ENCODE measurements at places on chromosomes 1 and 21.

DNA sequence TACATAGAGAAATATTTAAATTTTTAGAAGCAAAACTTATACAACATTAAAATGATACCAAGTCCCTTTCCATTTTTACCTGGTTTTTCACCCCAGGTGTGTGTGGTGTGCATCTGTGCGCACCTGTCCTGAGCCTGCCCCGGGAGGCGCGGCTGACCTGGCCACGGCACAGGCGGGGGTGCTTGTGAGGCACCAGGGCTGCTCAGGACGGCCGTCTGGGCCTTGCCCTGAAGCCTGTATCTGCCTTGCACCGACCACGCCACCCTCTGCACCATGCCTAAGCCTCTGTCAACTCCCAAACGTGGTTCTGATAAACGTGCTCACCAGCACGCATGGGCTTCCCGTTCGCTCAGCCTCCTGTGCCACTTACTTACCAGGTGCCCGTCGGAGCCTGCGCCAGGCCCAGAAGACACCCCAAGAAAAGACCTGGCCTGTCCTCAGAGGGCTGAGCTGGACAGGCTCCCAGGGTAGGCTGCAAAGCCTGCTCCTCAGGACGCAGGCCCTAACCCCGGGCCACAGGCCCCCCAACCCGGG, 20.9 kb downstream of the PANK4 start:
- no peak for DNase-seq

DNA sequence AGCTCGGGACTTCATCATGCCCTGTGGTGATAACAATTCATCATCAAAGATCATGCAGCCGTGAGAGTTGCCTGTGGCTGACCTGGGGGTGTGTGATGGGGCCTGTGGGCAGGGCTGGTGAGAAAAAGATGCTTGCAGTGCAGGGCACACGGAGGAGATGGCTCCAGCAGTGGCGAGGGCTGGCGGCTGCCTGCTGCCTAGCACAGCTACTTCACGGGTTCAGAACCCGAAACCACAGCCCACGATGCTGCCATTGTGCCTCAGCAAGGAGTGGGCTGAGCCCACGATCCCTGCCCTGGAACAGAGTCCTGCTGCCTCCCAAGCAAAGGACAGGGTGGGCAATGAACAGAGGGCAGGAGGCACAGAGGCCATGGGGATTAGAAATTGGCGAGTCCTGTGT, 631 bp upstream of the KRTAP10-9 start:
- no peak for DNase-seq

DNA sequence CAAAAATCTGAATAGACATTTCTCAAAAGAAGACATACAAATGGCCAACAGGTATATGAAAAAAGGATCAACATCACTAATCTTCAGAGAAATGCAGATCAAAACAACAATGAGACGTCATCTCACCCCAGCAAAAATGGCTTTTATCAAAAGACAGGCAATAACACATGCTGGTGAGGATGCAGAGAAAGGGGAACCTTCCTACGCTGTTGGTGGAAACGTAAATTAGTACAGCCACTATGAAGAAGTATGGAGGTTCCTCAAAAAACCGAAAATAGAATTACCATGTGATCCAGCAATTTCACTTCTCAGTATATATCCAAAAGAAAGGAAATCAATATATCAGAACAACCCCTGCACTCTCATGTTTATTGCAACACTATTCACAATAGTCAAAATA, 65.1 kb upstream of the ATP1B1 start:
- no peak for DNase-seq

- no peak for DNase-seq
Observed at GRCh38 chr1:54480525-54480848, 67.5 kb upstream of the ACOT11 start.

GRCh38 chr1:41642922-41643821, 158.7 kb upstream of the EDN2 start:
- DNase-seq = no peak

GRCh38 chr21:41142051-41142795, 25.7 kb upstream of the BACE2 start:
- DNase-seq = peak; percentile 20

DNA sequence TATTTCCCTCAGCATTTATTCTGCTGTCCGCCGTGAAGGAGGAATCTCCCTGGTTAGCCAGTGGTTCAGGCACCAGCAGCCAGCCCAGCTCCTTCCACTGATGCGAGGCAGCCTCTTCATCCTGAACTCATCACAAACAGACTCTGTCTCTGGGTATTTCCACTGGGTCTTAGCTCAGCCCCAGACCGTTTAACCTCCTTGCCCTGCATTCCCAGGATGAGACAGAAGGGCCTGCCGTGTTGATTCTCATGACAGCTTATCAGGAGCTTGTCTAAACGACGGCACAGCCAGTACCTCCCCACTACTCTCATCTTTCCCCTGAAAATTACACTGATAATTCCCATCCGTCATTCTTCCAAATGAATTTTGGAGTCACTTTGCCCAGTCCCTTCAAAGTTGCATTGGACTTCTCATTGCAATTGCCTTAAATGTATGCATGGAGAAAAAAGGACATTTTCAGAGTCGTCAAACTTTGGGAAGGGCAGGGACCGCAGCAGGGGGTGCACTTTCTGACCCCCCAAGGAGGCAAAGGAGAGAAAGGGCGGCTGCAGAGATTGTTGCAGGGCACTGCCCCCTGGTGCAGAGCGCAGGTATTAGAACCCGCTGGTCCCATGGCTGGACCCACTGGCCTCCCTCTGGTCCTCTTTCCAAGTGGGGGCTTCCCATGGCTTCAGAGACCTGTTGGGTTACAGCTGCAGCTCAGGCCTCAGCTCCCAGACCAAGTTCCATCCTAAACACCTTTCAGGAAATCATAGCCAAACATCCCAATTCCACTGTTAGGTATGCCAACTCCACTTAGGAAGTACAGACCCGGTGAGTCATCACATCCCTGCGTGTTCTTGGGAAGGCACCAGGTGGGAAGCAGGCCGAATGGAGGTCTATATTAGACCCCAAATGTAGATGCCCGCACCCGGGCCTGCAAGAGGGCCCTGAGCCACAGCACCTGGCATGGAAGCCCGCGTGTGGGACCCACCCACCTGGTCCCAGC, 3.7 kb upstream of the MEGF6 start:
- DNase-seq = no peak

- no peak for DNase-seq
Observed at GRCh38 chr1:242023805-242024204, 24.9 kb upstream of the MAP1LC3C start.

- no peak for DNase-seq
Observed at GRCh38 chr1:212699625-212700222, at the start of gene BATF3. Gene BATF3 (minus strand): TSS chr1:212699840. CDS start chr1:212699762, 78 bp downstream.

DNA sequence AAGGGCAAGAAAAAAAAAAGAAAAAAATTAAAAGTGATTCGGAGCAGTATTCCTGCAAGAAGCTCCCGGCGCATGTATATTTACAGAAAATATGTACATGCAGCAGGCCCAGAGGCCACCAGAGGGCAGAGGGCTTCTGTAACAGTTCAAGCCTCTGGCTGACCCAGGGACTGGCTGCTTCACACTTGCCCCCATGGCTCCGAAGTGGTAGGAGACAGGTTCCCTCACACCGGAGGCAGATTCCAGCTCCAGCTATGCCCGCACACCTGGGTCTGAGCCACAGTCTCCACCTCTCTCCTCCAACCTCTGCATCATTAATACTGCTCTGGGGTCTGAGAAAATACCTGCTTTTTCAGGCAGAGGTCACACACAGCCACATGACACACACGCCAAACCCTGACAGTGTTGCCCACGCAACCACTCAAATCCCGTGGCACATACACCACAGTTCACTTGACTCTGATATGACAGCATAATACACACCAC, 2.2 kb upstream of the ARHGAP30 start:
- DNase-seq = no peak

GRCh38 chr1:87902830-87903229, 574.1 kb downstream of the LMO4 start:
- no peak for DNase-seq

GRCh38 chr1:220398238-220398637, 126.0 kb upstream of the RAB3GAP2 start:
- DNase-seq = no peak

DNA sequence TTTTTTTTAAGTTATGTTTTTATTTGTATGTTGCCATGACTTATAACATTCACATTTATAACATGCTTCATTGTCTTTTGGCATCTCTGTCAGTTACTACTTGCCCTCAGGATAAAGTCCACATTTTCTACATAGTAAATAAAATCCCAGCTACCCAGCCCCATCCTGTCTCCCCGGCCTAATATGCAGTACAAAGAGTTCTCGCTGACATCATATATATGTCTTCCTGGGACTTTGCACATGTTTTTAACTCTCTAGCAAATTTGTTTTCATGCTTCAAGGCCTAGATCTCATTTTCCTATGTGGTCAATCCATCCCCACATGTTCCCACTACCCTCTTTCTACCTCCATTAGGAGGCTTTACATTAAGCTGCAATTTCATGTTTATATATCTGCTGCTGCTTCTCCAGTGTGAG, 33.0 kb upstream of the IVNS1ABP start:
- DNase-seq = no peak

DNA sequence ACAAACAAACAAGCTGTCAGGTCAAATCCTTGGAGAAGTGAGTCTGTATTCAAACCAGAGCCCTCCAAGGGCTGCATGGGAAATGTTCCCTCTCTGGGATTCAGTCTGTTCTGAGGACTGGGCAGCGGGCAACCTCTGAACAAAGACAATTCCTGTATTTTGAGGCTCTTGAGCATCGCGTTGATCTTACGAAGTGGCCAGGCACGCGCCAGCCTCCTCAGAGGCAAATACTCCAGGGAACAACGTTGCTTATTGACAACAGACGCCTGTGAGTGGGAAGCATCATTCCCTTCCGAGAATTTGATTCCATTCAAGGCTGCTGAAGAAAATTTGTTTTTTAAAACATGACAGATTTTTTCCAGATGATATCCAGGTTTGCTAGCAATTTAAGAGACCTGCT, 20.0 kb upstream of the TACSTD2 start:
- DNase-seq = no peak

DNA sequence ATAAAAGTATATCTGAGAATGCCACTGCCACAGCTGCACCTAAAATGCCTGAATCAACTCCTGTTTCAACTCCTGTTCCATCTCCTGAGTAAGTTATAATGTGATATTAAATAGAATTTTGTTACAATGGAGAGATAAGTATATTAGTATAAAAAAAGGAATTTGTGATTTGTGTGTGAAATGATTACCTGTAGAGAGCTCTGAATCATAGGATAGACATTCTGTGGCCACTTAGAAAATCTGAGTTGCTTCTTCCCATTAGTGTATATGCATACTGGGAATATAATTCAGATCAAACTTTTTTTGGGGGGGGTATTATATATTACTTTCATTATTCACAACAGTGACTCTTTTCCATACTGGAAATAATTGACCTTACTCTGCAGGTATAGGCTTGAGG, 52.9 kb downstream of the SUCO start:
- DNase-seq = no peak

- no peak for DNase-seq
Observed at GRCh38 chr1:206005778-206006180, 2.6 kb upstream of the RAB7B start.

DNA sequence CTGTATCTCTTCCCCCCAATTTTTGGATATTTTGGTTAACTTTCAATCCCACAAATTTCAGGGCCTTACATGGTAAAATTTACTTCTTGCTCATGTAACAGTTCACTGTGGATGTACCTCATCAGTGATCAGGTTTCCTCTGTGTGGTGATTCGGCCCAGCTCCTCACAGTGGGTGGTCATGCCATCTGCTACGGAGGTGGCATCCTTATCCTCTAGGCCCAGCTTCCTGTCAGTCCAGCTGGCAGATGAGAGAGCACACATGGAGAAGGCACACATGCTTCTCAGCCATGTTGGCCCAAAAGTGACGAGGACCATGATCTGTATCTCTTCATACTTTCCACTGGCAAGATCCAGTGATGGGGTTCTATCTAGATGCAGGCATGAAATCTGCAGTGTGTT, 27.2 kb downstream of the PCBP3 start:
- DNase-seq = no peak

GRCh38 chr1:183676586-183677189, 23.6 kb upstream of the APOBEC4 start:
- DNase-seq = no peak

GRCh38 chr1:44545961-44546360, 128.3 kb downstream of the TMEM53 start:
- no peak for DNase-seq

- no peak for DNase-seq
Observed at GRCh38 chr1:92784021-92784638, 778 bp downstream of the EVI5 start.

DNA sequence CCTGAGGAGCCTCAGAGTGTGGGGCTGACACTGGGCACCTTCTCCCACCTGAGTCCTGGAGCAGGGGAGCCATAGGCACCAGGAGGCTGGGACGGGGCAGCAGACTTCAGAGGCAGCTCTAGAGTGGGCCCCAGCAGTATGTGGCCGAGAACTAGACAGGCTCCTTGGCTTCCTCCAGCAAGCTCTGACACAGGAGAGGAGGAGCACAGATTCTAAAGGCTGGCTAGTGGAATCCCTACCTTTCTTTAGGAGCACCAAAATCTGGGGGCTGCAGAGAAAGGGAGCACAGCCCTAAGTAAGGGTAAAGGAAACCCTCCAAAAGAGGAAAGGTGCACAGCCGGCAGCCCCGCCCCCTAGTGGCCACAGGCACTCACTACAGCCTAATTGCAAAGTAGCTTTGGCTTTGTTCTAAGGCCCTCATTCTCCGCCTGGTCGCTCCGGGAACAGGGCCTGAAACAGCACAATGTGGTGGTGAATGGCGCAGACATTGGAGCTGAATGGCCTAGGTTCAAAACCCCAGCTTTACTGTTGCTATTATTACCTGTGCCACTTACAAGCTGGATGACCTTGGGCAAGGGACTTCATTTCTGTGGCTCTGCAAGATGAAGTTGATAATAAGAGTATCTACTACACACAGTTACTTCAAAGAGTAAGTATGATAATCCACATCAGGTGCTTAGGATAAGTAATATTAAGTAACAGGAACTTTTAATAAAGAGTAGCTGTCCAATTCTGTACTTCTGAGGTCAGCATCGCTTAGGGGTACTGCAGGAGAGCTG, 8.8 kb upstream of the GUCA2A start:
- DNase-seq = peak; percentile 40

DNA sequence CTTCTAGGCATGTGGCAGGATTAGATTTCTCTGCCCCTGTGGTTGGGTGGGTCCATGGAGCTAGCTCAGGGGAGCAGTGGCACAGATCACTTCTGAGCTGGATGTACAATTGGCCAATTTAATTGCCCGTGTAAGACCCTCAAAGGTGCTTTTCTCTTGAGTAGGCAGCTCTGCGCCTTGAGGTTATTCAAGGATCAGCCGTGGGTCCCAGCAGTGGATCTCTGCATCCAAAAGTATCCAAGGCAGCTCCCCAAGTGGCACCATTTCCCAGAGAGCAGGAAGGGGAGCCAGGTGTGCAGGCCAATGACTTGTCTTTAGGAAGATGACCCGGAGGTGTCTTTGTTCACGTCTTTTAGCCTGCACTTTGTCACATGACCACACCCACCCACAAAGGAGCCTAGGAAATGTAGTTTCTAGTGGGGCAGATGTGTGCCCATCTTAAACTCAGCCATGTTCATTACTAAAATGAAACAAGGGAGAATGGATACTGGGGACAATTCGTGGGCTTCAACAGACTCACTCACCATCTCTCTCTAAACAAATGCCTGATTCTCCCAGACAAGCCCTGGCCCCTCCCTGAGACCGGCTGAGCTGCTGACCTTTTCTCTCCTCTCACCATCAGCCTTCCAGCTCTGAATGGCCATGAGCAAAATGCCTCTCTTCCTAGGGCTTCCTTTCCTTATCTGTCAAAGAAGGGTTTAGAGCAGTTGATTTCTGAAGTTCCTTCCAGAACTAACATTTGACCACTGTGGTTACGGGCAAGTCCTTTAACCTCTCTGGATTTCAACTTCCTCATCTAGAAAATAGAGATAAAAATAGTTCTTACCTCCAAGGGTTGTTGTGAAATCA, 41.4 kb upstream of the TENT5C start:
- no peak for DNase-seq

All from anterior cingulate cortex (tissue), 58 donors.